ENCODE measurements at places on chromosomes 6 and 20.

GRCh38 chr20:17479063-17479657 lies 52.0 kb downstream of the BFSP1 start:
- no peak for DNase-seq

DNA sequence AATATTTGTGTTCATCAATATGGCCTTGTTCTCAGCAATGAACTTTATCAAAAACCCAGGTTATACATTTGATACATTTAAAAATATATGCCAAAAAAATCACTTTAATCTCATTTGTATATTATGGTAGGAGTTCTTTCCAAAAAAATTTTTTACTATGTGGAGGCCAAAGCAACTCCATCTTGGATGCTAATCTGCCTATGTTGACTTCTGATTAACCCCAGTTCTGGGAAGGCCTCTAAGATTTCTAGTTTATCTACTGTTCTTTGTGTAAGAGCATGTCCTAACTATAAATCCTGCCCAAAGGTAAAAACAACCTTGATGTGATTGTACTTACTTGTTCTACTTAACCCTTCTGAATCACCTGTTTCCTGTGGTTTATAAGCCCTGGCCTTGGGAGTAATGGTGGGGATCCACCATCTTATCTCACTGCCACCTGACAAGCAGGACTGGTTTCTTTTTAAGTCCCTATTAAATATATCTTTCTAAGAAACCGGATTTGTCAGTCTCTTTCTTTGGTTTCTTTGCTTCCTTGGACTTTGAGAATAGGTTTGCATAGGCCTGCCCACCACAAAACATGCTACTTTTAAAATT lies 46.7 kb downstream of the RNGTT start:
- DNase-seq: no peak

GRCh38 chr6:145688493-145688905 lies 46.8 kb downstream of the EPM2A start:
- no peak for DNase-seq

- DNase-seq: no peak
Observed at GRCh38 chr6:5781966-5782556, 224.7 kb downstream of the NRN1 start.

GRCh38 chr6:53986165-53986720 lies 125.0 kb upstream of the MLIP start:
- DNase-seq: no peak

- no peak for DNase-seq
Observed at GRCh38 chr6:90197854-90198496, 98.7 kb downstream of the BACH2 start.

DNA sequence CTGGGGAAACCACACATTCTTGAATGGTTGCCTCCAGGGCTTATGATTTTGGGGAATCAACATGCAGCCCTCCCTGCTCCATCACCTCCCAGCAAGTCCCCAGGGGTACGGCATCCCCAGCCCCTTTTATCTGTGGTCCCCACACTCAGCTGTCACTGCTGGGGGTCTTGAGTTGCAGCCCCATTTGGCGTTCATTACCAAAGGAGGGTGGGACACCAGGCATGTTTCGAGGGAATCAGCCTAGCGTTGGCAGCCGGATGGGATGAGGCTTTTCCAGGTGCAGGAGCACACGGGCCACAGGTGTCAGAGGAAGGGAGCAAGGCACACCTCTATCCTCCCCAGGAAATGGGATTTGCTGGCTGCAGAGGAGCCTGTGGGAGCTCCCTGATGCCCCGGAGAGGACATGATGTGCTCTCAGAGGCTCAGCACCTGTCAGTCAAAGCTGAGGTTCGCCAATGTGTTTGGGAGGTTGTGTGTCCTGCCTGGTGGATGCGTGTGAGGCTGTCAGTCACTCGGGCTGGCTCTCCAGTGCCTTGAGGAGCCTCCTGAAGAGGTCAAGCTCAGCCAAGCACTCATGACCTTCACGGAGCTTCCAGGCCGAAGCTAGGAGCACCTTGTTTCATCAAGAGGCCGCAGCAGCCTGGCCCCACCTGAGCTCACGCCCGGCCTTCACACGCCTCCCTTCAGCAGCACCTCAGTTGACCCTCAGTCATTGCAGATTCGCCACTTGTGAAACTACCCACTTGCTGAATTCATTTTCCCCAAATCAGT lies 95.0 kb downstream of the ERMARD start:
- DNase-seq: no peak

- DNase-seq: no peak
Observed at GRCh38 chr20:20367575-20368417, at the start of gene INSM1. INSM1 (plus strand) TSS chr20:20368104; CDS start chr20:20368268, 164 bp downstream.

DNA sequence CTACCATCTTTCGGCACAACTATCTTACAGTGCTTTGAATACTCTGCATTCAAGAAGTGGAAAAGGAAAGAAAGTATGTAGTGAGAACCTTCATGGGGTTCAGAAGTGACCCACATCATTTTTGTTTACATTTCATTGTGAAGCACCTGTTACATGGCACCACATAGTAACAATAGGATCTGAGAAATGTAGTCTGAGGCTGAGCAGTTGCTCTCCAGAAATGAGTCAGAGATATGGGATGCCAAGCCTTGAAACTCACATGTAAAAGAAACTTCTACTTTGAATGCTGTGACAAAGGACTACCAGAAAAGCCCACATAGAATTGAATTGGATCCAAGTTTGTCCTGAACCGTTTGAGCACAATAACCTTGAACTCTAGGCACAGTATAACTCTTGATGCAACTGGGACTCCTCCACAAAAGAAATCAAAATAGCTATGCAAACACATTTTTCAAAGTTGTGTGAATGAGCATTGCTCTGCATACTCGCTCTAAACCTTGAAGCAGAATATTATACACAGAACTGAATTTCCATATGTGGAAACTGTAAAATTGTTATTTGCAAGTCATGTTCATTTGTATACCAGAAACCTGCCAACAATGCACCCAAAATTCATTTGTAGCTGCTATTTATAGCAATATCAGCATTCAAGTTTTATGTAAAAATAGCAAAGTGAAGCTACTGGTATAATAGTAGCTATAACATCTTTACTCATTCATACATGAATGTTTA lies 400.9 kb upstream of the POU3F2 start:
- no peak for DNase-seq

DNA sequence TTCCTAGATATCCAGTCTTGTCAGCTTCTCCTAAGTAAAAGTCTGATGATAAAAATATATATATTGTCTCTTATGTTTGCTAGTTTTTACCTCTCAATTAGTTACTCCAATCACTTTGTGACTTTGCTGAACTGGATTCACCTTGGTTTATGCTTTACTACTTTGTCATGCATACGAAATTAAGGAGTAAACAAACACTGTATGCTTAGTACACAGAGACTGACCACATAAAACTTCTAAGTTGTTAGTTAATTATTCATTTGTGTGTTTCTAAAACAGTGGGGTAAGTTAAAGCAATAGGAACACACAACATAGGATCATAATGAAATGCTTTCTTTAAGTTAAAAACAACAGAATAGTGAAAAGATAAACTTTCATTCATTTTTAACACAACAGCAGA lies 877.3 kb upstream of the MAP3K7 start:
- no peak for DNase-seq

DNA sequence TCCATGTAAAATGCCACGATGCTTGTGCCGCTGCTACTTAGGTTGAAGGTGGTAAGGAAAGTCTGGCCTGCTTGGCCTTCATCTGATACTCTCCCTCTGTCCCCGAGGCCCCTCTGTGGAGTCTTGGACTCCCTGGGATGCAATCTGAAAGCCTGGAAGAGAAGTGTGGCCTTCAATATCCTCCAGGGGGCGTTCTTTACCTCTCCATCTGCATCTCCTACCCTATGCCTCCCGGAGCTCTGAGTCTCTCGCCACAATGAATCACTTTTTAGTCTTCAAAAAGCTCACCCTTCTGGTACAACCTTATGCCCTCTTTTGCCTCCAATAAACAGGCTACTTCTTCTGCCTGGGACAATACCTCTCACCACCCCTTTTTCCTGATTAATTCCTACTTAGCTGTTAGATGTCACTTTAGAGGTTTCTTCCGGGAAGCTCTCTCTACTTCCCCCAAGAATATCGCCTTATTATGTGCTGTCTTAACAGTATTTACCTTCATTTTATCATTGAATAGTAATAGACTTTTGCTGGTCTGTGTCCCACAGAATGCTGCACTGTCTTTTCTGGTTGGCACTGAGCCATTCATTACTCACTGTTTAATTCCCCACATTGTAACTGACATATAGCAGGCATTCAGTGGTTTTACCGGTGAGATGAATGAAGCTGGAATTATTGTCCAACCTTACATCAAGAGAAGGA lies 13.9 kb upstream of the ATG5 start:
- peak; percentile 15 for DNase-seq

GRCh38 chr20:4022386-4023286 lies 7.3 kb upstream of the RNF24 start:
- DNase-seq: no peak

DNA sequence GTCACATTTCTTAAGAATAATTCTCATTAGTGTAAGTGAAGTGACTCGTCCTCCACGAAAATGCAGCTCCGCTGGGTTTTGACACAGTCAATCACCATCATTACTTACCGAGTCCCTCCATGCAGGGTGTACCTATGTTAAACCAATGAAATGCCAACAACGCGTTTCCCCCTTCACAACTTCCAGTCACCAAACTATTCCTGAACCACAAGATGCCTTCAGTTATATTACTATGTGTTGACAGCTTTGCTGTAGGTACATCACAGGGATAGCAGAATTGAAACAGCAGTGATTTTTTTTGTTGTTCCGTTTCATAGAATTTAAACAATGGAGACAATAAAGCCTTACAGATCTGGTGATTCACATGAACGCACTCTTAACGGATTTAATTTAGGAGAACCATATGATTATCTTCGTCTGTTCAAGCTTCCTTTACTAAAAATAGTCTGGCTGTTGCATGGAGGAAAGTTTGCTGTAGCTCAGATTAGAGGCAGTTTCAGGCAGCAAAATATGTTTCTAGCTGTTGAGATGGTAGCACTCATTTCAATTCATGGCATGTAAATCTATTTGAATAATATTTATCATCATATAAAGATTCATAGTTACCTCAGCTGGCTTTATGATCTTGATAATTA lies 652.8 kb downstream of the PRKN start:
- DNase-seq: no peak

- DNase-seq: no peak
Observed at GRCh38 chr6:158758451-158758860, 60.7 kb downstream of the EZR start.

DNA sequence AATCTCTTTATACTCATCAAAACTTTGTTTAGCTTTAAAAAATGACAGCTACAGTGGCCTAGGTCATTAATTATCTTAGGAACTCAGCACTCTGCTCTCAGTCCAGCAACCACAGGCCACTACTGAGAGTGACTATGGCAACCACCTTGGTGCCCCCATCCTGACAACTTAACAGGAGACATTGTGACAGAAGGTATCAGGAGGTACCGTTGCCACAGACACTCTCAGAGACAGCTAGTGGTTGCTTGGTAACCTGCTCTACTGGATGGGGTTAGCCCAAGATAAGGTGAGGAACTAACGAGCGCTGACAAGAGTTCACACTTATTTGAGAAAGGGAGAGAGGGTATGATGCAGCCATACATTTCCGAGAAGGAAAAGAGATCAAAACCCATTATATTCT lies 76.1 kb upstream of the TFAP2D start:
- no peak for DNase-seq

- DNase-seq: no peak
Observed at GRCh38 chr20:19974630-19975435, 42.3 kb upstream of the NAA20 start.

GRCh38 chr6:17871189-17871519 lies 116.3 kb downstream of the KIF13A start:
- DNase-seq: no peak

DNA sequence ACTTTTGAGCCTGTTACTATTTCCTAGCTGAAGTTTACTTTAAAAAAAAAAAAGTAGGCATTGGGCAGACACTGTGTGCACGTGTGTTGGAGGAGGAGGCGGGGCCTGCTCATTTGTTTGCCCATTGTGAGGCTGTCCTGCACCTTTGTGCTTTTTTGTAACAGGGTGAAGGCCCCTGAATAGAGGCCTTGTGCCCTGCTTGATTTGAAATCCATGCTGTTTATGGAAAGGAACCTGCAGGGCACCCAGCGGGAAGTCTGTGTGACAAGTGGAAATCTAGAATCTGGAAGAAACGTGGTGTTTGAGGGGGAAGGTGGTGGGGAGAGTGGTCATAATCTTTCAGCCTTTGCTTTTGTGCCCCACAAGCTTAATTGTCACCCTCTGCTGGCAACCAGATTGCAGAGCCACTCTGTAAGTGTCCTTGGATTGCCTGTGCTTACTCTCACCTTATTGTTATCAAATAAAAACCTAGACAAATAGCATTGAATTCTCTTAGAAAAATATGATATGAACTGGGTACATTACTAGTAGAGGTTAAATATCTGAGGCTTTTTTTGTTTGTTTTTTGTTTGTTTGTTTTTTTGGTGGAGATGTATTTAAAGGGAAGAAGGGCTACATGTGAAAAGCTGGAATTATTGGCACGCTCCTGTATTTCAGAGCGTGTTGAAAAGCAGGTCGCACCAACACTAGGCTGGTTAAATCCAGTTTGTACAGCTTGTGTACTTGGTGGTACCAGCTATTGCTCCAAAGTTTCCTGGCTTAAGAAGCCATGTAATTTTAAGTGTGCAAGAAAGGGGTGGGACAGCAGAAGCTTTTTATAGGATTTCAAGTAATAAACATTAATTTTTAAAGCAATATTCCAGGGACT lies 156.3 kb downstream of the ARID1B start:
- no peak for DNase-seq

- no peak for DNase-seq
Observed at GRCh38 chr6:85236636-85237035, 213.2 kb upstream of the NT5E start.

DNA sequence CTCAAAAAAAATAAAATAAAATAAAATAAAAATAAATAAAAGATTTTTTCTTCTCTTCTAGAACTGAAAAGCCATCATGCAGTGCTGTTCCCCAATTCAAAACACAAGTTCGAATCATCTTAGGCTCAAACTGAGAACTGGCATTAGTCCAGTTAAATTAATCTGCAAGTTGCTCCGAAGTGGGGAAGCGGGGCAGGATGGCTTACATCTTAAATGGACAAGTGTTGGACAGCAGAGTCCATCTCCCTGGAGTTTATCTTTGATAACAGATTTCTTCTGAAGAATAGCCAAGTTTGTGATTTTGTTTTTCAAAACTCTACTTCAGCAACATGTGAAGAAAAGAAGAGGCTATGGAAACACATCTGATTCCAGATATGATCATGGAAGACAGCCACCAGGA lies 111.3 kb upstream of the ASF1A start:
- no peak for DNase-seq

GRCh38 chr6:163017801-163018200 lies 290.0 kb downstream of the PACRG start:
- DNase-seq: no peak

GRCh38 chr6:127300411-127300810 lies 33.7 kb downstream of the RNF146 start:
- no peak for DNase-seq

- DNase-seq: no peak
Observed at GRCh38 chr20:16459019-16459700, 114.1 kb downstream of the KIF16B start.

GRCh38 chr6:154567695-154568220 lies 57.3 kb upstream of the CNKSR3 start:
- no peak for DNase-seq

GRCh38 chr6:56949925-56950495 lies 4.9 kb upstream of the BEND6 start:
- DNase-seq: no peak

GRCh38 chr6:149252622-149253021 lies 64.9 kb upstream of the TAB2 start:
- DNase-seq: no peak

GRCh38 chr6:152642578-152643375 lies 5.6 kb upstream of the SYNE1 start:
- DNase-seq: no peak

- no peak for DNase-seq
Observed at GRCh38 chr20:46034039-46034438, 5.0 kb downstream of the SLC12A5 start.
